ENCODE measurements at places on chromosomes 1 and 21.
A peak's percentile ranks its signal among the peaks of the same experiment; 100 is the strongest.

DNA sequence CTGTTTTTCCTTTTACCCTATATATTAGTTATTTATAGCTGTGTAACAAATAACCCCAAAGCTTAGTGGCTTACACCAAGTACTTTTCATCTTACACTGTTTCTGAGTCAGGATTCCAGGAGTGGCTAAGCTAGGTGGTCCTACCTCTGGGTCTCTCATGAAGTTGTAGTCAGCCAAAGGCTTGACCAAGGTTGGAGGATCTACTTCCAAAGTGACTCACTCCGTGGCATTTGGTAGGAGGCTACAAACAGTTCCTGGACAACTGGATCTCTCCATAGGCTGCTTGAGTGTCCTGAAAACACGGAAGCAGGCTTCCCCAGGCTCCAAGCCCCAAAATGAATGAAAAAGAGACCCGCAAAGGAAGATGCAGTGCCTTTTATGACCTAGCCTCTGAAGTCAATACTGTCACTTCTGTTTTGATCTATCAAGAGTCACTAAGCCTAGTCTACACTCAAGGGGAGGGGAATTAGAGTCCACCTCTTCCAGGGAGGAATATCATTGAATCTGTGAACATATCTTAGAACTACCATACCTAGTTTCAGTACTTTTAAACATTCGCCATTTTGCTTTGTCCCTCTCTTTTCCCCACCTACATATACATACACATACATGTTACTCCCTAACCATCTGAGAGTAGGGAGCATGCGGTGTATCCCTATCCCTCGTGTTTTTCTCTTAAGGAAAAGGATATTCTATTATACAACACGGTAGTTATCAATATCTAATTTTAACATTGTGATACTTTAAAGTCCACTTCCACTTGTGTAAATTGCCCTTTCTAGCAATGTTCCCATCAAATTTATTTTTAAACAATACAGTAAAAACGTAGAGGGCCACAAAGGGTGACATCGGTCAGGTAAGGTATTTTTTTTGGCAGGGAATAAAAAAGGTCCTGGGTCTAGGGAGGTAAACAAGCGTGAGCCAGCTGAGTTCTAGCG is 67.2 kb downstream of the SLC35A3 start:
- peak; percentile 11 for DNase-seq

DNA sequence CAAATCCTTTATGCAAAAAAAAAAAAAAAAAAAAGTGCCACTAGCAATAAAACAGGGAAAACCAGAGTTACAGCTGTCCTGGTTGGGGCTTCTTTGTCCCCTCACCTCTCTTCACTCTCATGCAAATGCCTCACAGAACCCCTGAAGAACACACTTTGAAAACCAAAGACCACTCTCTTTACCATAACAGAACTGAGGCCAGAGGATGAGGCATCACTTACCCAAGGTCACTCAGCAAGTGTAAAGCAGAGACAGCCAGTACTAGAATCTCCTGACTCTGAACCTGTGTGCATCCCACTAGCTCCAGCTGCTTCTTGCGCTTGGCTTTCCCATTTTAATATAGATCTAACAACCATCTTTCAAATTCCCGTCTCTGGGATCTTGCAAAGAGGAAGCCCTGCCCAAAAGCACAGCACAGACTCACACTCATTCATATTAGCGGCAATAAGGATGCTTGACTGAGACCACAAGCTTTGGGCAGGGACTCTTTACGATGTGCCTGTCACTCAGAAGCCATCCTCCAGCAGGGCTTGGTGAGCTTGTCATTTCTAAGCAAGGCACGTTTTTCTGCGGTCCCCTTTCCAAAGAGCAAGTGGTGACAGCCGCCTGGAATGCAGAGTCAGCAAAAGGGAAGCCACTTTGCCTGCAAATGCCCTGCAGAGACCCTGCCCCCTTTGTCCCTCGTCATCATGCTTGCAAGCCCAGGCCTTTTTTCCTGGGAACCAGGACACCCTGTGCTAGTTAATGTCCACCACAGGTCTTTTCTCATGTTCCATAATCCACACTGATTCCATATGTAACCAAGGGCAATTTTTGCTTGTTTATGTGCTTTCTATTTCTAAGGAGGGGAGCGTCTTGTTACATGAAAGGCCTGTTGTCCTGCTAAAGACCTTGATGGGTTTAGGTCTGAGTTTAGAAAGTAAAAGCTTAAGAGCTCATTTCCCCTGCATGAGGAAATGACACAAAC is 76.5 kb upstream of the NFIA start:
- DNase-seq = no peak

DNA sequence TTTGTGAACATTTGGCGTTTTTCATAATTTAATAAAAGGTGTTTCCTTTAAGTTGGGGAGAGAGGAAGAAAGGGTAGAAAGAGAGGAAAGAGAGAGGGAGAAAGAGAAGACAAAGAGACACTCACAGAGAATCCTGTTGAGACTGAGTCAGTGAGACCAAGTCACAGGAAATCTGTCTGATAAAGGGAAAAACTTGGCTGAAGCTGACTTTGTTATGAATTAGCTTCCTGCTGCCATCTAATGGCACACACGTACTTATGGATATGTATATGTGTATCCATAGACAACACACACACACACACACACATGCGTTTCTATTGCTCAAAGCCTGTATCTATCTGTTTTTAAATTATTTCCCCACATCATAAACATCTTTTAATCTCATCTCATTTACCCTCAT is 42.5 kb upstream of the DISC1 start:
- peak; percentile 9 for DNase-seq

DNA sequence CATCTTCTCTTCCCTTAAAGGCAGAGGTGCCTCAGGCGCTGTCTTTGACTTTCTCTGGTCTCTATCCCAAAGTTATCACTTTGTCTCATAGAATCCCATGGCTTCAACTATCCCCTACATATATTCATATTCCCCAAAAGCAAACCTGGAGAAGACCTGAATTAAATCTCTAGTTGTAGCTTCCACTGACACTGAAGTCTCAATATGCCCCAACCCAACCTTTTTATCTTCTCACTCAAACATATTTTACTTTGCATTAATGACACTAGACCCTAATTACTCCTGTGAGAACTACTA is 354.5 kb upstream of the DUSP10 start:
- DNase-seq = no peak

- DNase-seq = no peak
Measured at GRCh38 chr1:167491586-167492461, 26.5 kb downstream of the CD247 start.

- peak; percentile 50 for DNase-seq
Measured at GRCh38 chr1:107525961-107526360, 385.1 kb downstream of the NTNG1 start.

DNA sequence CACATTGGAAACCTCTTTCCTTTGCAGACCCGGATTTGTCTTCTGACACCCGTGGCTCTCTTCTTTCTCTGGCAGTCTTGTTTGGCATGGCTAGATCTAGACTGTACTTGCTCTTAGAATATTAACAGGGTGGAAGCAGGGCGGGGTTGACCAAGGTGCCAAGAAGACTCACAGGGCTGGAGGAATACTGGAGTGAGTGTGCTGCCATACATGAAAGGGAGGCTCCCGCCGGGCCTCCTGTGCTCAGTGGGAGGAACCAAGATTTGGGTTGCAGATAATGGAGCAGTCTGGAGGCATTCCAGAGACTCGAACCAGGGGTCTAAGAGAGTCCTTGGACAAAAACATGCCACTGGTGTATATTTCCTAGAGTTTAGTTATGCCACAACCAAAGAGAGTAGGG is 27.6 kb upstream of the SNX27 start:
- DNase-seq = no peak

- DNase-seq = no peak
Measured at GRCh38 chr1:54709547-54710292, 5.9 kb upstream of the TTC4 start.

GRCh38 chr1:87718241-87718950 is 389.7 kb downstream of the LMO4 start:
- no peak for DNase-seq

- DNase-seq = no peak
Measured at GRCh38 chr1:245590726-245591125, 435.9 kb downstream of the KIF26B start.
